ENCODE measurements at places on chromosomes 2 and 18.
A peak's percentile ranks its signal among the peaks of the same experiment; 100 is the strongest.

GRCh38 chr2:62216616-62217015 lies 20.7 kb downstream of the B3GNT2 start:
- DNase-seq = no peak

DNA sequence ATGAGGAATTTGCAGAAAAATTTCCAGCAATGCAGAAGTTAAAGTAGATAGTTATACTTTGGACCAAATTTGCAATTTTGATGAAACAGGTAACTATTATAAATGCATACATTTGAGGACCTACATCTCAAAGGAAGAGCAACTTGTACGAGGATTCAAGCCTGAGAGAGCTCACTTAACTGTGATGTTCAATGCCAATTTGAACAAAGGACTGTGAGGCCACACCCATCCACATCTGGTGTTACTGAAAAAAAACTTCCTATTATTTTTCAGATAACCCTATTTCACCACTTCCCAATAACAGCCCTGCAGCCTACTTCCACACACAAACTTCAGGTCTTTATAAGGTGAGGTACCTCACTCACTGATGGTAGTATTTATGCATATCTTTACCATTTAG lies 203.5 kb upstream of the NABP1 start:
- DNase-seq = no peak

DNA sequence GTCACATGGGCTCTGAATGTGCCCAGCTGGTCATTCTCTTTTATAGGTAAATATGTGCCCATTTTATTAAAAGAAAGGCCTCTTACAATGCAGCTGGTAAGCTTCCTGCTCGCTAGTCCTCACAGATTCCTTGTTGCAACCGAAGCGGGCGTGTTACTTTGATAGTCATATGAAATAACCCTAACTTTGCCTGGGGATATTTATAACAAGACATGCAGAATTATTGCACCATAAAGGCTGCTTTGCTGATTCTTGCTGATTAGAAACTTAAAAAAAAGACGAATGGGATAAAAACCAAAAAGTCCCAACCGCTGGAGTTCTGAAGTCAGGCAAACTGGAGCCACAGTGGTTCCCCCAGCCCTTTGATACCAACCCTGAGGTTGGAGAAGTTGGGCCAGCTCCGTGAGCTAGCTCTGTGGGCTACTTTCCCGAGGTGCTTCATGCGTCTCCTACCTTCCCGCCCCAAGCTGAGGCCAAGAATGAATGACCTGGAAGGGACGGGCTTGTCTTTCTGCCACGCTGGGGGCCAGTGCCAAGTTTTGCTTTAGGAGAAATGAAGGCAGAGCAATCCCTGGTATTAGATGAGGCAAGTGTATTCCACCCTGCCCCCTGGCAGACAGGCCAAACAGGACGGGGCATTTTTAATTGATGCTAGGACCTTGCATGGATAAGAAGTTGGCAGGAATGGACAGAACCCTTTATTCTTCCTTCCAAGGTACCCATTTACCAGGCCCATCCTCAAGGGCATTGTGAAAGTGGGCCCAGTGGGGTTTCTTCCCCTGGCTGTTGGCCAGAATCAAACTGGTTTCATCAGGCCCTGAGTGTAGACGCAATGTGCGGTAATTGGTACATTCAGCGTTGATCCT lies 140.4 kb downstream of the KCTD1 start:
- no peak for DNase-seq

GRCh38 chr2:17805166-17805565 lies 11.1 kb upstream of the MSGN1 start:
- no peak for DNase-seq

GRCh38 chr2:65921116-65921515 lies 488.7 kb upstream of the SPRED2 start:
- no peak for DNase-seq

GRCh38 chr2:88707003-88707402 lies 15.5 kb downstream of the RPIA start:
- DNase-seq = no peak

DNA sequence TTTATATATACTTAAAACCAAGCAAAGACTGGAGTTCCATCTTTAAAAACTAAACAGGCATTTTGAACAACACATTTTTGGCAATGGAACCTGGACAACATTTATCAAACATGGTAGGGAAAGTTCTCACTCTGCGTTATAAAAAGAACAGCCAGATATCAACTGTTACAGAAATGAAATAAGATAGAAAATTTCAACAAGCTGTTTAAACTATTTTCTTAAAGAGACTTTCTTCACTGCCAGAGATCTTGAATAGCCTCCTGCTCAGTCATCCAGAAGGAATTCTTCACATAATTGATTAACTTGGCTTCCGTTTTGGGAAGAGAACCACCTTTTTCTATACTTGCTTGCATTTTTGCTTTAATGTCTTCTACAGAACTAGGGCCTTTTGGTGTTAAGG lies 166.0 kb upstream of the PIK3C3 start:
- DNase-seq = no peak

GRCh38 chr2:178404368-178404767 lies 46.6 kb downstream of the PRKRA start:
- no peak for DNase-seq

GRCh38 chr2:6917761-6918421 lies 679 bp downstream of the RNF144A start:
- DNase-seq = no peak

GRCh38 chr2:147389218-147389617 lies 455.6 kb upstream of the ACVR2A start:
- no peak for DNase-seq

DNA sequence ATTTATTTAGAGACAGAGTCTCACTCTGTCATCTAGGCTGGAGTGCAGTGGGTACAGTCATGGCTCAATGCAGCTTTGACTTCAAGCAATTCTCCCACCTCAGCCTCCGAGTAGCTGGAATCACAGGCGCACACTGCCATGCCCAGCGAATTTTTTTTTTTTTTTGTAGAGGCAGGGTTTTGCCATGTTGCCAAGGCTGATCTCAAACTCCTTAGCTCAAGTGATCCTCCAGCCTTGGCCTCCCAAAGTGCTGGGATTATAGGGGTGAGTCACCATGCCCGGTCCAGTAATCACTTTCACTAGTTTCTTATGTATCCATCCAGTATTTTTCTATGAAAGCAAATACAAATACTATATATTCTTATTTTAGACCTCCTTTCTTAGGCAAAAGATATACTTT lies 24.0 kb downstream of the PRKAG3 start:
- DNase-seq = no peak

DNA sequence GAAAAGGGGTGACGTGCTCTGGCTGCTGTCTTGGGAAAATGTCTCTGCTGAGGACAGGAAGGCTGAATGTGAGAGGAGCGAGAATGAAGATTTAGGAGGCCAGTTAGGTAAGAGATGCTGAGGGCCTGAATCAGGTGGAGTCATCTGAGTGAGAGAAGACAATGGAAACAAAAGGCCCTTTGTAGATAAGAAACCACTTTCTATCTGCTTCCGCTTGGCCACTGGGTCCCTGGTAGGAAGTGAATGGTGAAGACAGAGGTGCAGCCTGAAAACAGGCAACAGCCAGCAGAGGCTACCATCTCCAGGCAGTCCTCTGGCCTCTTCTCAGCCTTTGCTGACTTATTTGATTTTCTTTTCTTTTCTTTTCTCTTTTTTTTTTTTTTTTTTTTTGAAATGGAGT lies 374.0 kb upstream of the SLC14A2 start:
- DNase-seq = no peak

GRCh38 chr2:164624316-164624715 lies 3.0 kb upstream of the GRB14 start:
- no peak for DNase-seq

- no peak for DNase-seq
Observed at GRCh38 chr2:120662746-120663145, 72.9 kb upstream of the GLI2 start.

DNA sequence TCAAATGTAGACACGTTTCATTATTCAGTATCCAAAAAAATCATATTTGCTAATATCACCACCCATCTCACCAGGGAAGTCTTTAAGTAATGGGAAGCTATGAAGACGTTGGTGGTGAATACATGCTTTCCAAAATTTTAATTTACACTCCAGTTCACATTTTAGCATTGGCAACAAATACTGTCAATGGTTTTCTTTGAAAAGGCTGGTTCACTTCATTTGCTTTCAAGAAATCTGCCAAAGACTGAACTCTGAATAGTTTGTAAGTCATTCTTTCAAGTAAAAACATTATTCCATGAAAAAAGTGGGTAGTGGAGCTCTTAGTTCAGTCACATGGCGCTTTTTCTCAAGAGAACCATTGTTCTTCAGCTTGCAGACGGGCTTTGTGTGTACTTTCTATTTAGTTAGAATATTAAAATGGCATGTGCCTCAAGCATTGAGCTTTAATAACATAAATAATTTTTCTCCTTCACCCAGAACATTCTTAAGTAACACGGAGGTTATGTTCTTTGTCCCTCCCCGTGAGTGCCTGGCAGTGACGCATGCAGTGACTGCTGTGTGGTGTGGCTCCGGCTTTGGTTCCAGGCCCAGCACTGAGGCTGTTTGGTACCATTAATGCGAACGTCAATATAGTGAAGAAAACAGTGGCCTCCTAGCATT lies 300.0 kb upstream of the HDAC4 start:
- no peak for DNase-seq

DNA sequence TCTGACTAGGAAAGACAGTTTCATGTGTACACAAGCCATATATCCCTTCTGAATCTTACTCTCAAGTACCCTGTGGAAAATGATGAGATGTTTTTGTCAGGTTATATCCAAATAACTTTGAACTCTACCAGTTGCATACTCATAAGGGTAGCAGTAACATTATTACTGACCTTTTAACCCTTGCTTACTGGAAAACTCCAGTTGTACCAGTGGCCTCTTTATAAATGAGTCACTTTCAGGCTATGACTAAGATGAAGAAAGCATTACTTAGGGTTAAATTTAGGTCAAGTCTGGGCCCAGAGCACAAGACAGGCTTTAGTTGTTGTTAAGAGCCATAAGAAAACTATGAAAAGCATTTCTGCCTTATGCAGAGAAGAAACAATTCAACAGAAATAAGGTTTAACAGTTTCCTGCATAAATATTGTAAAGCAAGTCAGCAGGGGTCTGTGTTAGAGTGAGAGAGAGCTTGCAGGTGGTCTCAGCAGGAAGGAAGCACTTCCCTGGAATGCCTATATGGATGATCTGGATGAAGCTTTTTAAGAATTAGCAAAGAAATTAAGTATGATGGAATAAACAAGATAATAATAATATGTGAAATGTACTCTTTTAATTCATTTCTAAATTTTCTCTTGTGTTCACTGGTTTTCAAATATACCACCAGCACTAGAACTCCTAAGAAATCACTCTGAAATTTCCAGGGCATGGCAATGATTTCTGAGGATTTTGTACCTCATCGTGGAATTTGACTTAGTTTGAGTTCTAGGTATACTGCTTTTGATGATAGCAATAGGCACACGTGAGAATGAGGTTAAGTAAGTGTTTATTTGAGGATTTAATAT lies 126.6 kb downstream of the UBE2E3 start:
- DNase-seq = no peak

DNA sequence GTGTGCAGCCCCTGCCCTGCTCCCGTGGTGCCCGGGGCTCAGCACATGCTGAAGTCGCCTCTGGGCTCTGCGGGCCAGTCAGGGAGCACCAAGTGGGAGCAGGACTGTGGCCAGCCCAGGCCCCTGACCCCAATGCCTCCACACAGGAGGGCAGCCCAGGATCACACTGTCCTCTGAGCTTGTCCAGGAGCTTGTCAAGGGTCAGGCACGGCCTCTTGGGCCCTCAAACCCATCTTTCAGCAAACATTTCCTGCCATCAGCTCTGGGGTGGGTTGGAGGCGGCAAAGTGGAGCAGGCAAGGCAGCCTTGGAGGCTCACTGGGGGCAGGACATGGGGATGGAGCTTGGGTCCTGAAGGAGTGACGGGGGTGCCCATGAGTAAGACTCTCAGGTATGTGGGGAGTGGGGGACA lies 10.3 kb downstream of the SNED1 start:
- peak; percentile 0 for DNase-seq

GRCh38 chr2:218273908-218274249 lies 3.6 kb downstream of the PNKD start:
- DNase-seq = no peak

GRCh38 chr2:20614201-20615067 lies 36.5 kb downstream of the HS1BP3 start:
- no peak for DNase-seq

DNA sequence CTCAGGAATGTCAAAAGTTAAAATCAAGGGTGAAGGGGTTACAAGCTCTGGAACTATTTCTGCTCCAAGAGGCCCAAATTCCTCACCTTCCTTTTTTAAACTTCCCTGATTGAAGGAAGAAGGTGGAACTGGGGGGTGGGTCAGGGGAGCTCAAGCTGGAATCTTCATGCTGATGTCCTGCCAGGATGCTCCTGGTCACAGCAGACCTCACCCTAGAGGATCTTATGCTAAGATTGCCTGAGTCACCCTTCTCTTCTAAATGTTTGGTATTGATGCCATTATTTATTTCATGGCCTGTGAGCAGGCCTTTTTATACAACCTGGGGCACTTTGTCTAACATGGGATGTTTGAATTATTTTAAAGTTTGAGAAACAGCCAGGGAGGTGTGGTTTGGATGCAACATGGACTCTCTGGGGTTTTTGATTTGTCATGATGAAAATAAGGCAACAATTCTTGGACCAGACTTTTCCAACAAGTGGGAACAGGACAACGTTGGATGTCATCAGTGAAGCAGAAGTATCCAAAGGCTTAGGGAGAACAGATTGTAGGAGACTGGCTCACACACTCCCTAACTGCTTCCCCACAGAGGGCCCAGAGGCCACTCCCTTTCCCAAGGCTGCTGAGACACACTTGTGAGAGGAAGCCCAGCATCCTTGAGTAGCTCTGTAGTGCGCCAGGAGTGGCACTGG lies 420.2 kb upstream of the MEX3C start:
- DNase-seq = no peak

- peak; percentile 97 for DNase-seq
Observed at GRCh38 chr2:72137498-72138010, 10.1 kb downstream of the CYP26B1 start.

DNA sequence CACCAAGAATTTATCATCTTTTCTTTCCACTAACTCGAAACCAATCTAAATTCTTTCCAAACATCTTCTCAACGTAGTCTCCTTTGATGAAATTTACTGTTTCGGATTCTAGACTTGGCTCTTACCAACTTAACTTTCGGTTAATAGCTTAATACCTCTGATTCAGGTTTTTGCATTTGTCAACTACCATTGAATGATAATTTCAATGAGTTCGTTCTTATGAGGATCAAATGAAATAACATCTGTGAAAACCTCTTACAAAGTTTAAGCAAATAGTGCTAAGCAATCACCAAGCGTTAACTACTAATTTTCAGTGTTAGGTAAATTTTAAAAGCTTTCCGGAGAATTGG lies 593 bp upstream of the NRBP1 start:
- no peak for DNase-seq

- no peak for DNase-seq
Observed at GRCh38 chr2:235834781-235835180, 333.4 kb downstream of the GBX2 start.

DNA sequence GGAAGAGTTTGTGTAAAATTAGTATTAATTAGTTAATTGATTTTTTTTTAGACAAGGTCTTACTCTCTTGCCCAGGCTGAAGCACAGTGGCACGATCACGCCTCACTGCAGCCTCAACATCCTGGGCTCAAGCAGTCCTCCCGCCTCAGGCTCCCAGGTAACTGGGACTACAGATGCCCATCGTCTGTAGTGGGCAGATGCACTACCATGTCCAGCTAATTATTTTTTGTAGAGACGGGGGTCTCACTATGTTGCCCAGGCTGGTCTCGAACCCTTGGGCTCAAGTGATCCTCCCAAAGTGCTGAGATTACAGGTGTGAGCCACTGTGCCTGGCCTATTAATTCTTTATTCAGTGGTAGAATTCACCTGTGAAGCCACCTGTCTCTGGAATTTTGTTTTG lies 41.1 kb downstream of the UBE2F start:
- no peak for DNase-seq

GRCh38 chr18:25832001-25832604 lies 258.3 kb downstream of the SS18 start:
- DNase-seq = peak; percentile 34

- DNase-seq = no peak
Observed at GRCh38 chr18:68435581-68435980, 279.3 kb downstream of the TMX3 start.
